ENCODE measurements at places on chromosomes 16 and 17.

DNA sequence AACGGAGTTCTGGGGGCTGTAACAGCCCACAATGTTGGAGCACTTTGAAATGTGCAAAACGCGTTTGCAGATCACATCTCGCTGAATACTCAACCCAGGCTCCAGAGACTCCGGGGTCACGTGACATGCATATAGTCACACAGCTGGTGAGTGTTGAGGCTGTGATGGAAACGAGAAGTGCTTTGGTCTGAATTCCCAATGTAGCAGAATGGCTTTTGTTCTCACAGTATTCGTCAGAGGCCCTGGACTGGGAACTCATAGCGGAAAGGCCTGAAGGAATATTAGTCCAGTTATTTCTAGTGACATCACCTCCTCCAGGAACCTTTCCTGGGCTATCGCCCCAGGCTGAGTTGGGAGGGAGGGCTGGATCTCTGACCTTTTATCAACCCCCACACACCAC is 95.8 kb upstream of the CRHR1 start:
- DNase-seq: no peak

DNA sequence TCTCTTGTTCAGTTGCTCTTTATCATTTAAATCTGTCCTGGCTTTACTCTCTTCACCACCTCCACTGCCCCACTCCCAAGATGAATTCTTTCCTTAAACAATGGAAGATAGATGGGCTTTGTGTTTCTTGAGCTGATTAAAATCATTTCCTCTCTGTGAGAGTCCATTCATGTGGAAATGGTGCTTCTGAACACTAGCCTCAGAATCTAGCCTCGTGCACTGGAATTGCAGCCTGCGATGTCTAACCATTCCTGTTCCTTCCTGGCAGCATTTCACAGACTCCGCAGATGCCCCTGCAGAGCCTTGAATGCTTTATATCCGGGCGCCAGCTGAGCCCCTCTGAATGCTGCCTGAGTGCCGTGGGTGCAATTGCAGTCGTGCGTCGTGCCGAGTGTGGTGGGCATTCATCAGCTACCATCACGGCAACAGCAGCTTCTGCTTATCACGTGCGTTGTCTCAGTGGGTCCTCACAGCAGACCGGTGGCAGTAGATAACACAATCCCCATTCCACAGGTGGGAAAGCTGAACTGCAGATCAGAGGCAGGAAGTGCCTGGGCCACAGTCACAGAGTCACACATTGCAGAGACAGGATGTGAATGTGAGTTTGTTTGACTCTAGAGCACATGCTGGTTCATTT is 172.8 kb upstream of the WSCD1 start:
- no peak for DNase-seq

- peak; percentile 48 for DNase-seq
Observed at GRCh38 chr17:2259769-2260536, 43.6 kb downstream of the SMG6 start.

DNA sequence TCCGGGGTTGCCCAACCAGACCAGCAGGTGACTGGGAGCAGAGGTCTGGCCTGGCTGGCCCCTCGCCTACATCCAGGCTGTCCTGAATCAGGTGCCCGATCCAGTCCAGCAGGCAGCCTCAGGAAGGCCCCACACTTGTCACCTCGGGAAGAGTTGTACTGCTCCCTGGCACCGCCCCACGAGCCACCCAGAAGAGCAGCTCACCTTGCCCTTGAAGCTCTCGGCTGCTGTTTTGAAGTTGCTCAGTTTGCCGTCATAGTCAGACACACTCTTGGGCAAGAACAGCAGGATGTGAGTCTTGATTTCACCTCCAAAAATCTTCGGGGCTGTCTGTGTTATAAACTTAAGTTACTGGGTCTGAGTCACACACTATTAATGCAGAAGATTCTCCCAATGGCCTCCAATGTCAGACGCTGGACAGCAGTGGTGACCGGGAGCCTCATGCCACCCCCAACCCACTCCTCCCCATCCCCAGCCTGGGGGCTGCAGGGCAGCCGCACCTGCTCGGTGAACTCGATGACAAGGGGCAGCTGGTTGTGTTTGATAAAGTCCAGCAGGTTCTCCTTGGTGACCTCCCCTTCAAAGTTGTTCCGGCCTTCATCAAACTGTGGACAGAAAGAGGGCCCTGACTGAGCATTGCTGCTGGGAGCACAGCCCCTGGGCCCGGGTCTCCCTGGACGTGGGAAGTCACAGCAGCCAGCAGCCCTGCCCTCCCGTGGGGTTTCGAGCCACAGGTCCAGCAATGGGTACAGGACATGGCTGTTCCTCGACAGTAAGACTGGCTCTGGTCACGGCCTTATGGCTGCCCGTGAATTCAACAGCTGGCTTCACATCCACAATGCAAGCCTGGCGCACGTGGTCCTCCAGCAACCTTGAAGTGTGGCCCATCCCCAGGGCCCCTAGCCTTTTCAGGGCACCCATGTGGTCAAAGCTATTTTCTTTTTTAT is 12.2 kb upstream of the PPP1R27 start:
- no peak for DNase-seq

All from activated naive CD8-positive, alpha-beta T cell treated with anti-CD3 and anti-CD28 coated beads, Interleukin-2, amount 50 U/mL, for 16 hours (primary cell).